KG1 (cell line): ENCODE measurements at places on chromosomes 2 and 18.

- no peak for DNase-seq
Measured at GRCh38 chr2:17934721-17935120, 56.3 kb downstream of the KCNS3 start.

GRCh38 chr2:134124047-134124753 lies 129.7 kb upstream of the MGAT5 start:
- no peak for DNase-seq

DNA sequence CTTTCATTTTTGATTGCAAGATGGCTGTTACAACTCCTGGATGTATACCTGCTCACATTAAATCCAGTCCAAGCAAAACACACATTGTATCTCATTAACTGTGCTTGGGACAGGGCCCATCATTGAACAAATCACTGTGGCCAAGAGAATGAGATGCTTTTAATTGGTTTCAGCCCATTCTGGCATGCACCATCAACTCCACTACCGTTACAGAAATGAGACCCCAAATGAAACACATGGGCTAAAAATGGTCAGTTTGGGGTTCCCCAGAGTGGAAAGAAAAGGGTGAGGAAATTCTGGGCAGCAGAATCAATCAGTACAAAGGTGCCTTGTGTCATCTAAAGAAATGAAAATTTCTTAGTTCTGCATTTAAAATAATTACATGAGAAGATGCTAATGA lies 52.7 kb downstream of the FAM171B start:
- DNase-seq, result no peak

DNA sequence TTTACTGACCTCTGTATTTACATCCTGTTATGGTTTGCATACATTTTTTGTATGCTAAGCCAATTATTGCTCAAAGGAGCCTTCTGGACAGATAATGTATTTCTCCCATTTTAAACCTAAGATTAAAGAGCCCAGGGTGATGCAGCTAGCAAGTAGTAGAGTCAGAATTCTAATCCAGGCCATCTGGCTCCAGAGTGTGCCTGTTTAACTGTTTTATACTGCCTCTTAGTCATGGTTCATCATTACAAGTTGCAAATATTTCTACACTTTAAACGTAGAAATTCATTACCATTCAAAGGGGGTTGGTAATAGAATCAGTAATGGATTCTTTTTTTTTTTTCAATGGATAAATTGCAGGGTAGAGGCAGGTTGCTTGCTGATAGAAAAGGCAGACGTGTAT lies 52.4 kb downstream of the EPC2 start:
- DNase-seq, result no peak

GRCh38 chr18:21851327-21851961 lies 110.9 kb downstream of the MIB1 start:
- no peak for DNase-seq

GRCh38 chr2:8517850-8518498 lies 163.9 kb upstream of the ID2 start:
- DNase-seq, result no peak
